ENCODE measurements at places on chromosomes 6 and 20. TPM values are rescaled to one million over a fixed set of nuclear protein-coding genes. Genes with fewer than 3 reads are reported as not detected.
A peak's percentile ranks its signal among the peaks of the same experiment; 100 is the strongest.

CCN5 gene
- 0.37 TPM for polyA plus RNA-seq

DNA sequence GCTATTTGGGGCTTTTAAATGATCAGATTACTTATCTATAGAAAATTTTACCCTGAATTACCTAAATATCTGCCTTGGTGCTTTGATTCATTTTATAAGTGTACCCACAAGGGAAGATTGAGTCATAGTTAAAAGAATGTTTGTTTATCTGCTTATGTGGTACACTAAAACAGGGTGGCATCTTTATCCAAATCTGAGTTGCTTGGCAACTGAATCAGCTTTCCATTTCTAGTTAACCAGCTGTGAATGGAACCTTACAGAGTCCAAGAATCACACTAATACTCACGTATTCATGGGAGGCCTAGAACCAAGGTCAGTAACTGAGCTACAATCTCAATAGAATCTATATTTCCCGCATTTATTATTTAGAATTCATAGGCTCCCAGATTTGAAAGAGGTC, 44.0 kb upstream of the CAP2 start:
- DNase-seq: no peak

- DNase-seq: no peak
Measured at GRCh38 chr6:116426551-116426950, 34.6 kb upstream of the CALHM6 start.

DNA sequence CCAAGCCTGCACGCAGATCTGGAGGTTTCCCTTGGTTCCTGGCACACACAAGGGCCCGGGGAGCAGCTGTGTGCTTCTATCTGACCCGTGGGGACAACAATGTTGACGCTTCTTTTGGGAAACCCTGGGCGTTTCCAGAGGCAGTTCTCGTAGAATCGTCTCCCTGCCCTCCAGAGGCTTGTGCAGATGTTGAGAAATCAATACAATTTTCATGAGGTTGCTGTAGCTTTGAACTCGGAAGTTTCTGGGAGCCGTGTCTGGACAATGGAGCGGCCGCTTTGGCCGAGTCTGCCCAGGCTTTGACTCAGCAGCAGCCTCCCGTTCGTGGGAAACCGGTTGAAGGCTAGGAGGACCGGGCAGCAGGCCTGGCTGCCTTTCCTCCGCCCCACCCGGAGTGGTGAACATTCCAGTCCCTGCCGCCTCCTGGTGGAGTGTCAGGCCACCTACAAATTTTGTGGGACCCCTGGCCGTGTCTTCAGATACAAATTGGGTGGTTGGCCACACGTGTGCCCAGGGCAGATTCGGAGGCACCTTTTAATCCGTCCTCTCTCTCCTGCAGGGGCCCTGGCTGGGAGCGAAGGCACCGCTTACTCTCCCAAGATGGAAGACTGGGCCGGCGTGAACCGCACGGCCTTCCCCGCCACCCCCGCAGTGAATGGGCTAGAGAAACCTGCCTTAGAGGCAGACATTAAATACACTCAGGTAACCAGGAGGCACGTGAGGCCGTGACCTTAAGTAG, 2.7 kb downstream of the PAX1 start:
- no peak for DNase-seq

ADGRG6 gene
- polyA plus RNA-seq: 11.7 TPM

CAGE1 gene
- polyA plus RNA-seq: not detected

PLCB4 gene
- polyA plus RNA-seq: 18.6 TPM

GRCh38 chr6:43274916-43275597, 23.0 kb upstream of the SLC22A7 start:
- DNase-seq: no peak

SIRPB2 gene
- polyA plus RNA-seq: not detected

NKX2-2 gene
- not detected for polyA plus RNA-seq

KHDRBS2 gene
- polyA plus RNA-seq: not detected

MYBL2 gene
- polyA plus RNA-seq: 1.7 TPM

DNA sequence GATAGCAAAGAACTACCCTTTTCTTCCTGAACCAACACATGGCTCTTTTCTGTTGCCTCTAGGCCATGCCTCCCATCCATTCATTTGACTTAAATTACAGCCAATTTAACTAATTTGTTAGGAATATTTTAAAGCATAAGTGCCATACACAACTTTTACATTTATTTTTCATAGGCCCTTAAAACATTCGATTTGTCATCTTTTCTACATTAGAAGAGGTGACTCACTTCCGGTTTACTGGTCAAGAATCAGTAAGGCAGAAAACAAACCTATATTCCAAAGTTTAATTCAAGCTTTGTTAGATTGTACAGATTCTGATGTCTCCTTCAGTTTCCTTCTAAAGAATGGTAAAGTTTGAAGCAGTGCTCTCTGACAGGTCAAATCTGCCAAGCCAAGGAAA, 344.3 kb downstream of the SAMD5 start:
- DNase-seq: no peak

- DNase-seq: no peak
Measured at GRCh38 chr20:18009116-18009515, 40.3 kb downstream of the MGME1 start.

TUBE1 gene
- polyA plus RNA-seq: 14.7 TPM

ENPP5 gene
- not detected for polyA plus RNA-seq

DNA sequence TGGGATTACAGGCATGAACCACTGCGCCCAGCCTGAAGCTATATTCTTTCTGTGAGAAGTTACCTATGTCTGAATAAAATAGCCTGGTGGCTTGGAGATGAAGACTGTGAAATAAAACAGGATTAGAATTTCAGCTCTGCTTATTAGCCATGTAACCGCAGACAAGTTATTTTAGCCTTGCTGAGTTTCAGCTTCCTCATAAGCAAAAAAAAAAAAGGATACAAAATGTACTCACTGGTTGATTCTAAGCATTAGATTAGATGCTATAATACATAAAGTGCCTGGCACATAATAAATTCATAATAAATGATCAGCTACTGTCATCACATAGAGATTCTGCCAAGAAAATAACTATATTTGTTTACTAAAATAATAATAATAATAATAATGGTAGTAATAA, 98.8 kb downstream of the EPB41L2 start:
- DNase-seq: no peak

DNA sequence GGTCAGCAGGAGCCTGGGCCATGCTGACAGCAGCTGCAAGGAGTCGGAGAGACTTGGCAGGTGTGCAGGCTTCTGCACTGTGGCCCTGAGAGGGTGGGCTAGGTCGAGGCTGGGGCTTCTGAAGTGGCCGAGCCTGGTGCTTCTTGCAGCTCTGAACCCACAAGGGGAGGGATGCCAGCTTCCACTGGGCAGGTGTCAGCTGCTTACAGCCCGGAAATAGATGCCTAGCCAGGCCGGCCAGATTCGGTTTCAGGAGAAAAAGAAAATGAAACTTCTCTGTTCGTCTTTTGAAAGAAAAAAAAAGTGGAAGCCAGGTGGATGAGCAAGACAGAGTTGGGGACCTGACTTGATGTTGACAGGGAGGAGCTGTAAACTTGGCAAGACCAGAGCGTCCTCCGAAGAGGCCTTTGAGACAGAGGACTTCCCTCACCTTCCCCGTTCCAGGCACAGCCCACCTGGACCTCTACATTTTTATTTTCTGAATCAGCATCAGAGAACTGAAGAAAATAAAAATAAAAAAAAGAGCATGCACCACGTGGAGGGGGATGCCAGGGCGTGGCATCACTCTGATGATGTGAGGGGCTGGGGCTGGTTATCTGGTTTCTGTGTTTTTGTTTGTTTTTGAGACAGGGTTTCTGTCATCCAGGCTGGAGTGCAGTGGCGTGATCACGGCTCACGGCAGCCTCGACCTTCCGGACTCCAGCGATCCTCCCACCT, at the start of gene ZBP1:
Gene ZBP1, minus strand, starts transcription at position 153 of the 717 bp plus-strand sequence. Its CDS starts 131 bp downstream, at position 22.
- no peak for DNase-seq

AKAP12 gene
- polyA plus RNA-seq: 62.0 TPM

DNA sequence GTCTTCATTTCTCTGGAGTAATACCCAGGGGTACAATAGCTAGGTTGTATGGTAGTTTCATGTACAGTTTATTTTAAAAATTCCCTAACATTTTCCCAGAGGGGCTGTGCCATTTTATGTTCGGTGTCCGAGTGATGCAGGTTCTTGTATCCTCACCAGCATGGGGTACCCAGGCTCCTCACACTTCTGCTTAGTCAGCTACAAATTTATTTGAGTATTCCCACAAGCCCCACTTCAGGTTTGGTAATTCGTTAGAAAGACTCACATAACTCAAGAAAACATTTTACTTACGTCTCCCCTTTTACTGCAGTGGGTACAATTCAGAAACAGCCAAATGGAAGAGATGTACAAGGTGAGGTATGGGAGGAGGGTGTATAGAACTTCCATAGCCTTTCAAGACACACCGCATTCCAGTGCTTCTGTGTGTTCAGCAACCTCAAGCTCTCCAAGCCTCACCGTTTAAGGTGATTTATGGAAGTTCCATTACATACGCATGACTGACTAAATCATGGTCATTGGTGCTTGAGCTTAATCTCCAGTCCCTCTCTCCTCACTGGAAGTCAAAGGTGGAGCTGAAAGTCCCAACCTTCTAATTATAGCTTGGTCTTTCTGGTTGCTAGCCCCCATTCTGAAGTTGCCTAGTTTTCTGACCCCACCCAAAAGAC, 18.1 kb downstream of the RIPK1 start:
- no peak for DNase-seq

LHFPL5 gene
- not detected for polyA plus RNA-seq

DNA sequence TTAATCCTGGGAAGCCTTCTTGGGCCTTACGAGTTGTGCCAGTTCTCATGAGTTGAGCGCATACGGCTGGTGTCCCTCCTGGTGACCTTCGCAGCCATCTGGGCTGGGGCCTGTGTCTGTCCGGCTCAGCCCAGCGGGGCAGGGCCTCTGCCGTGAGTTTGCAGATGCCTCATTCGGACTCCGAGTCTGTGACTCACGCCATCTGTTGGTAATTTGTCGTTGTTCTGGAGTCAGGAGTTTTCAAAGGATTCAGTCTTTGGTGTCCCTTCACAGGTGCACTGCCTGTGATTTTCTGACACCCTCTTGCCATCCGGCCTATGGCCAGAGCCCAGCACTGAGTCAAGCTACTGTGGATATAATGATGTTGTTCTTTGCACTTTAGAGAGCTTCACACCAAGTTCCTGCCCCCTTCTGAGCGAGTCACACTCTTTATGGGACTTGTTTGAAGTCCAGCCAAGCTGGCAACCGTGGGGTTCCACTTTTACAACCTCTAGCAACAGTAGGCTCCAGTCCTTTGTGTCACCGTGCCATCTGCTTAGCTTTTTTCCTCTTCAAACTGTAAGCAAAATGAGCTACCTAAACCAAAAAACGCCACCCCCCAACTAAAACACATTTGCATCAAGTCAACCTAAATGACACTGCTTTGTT, 175.6 kb downstream of the AIG1 start:
- DNase-seq: no peak

DNA sequence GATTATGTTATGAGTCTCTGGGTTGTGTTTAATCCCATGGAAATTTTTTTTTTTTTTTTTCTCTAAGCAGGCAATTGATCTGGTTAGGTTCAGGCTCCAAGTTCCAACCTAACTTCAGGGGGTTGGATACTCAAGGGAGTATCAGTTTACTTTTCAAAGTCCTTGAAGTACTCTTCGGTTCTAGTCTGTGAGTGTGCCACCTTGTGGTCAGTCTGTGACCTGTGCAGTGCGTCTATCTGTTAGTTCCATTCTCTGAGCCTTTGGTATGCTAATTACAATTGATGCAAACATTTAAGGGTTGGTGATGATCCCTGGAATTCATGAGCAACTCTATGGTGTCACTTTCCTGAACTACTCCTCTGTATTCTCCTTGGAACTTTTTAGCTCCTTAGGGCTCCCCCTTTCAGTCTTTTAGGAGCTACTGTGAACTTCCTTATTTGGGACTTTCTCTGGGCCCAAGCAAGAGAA, 342.0 kb downstream of the SOX4 start:
- DNase-seq: no peak

DNA sequence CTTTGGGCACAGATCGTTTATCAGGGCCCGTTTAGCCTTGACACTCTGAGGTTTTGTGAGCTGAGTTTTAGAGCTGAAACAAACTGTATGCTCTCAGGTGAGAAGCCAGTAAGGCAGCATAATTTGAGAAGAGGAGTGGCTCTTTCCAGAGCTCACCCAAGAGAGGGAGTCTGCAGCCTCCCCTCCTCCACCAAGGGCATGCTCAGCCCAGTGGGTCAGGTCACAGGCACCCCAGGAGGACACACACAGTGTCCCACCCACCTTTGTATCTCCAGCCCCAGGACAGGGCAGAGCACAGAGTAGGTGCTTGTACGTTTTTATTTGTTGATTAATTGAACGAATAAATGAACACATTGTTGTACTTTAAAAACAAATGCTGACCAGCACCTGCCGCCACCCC, 3.4 kb downstream of the TSPO2 start:
- DNase-seq: no peak

- no peak for DNase-seq
Measured at GRCh38 chr6:38370653-38371601, 268.8 kb downstream of the BTBD9 start.

HAO1 gene
- polyA plus RNA-seq: not detected

GCNT2 gene
- polyA plus RNA-seq: 1.6 TPM

- DNase-seq: no peak
Measured at GRCh38 chr20:60960500-60960899, 291.6 kb upstream of the CDH4 start.

GRCh38 chr6:36387440-36388303, at the start of gene ETV7:
TSS of gene ETV7 (minus strand) at chr6:36387669. CDS start at chr6:36387541, 128 bp downstream.
- DNase-seq: no peak

- peak; percentile 24 for DNase-seq
Measured at GRCh38 chr6:55636406-55637102, 57.6 kb upstream of the HMGCLL1 start.

- no peak for DNase-seq
Measured at GRCh38 chr20:39268491-39268951, 306.4 kb downstream of the DHX35 start.

GPSM3 gene
- polyA plus RNA-seq: 6.0 TPM

DNA sequence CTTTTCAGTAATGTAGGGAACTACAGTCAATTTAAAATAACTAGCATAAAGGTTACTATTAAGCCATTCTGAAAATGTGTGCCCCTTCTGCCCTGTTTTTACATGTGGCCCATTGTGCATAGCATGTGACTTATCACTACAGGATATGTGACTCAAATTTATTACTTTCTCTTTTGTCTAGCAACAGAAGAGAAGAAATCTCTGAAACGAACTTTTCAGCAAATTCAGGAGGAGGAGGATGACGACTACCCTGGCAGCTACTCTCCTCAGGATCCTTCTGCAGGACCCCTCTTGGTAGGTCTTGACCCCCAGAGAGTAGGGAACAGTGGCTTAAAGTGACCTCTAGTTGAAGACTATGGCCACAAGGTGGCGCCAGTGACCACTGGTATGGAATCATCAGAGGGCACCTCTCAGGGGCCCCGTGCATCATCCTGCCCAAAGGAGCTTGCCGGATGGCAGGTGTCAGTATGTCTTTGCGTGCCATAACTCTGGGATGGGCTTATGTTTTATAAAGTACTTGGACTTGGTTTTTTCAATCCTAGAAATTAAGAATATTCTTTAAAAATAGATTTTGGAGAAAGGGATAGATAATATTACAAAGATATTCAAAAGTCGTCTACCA, 23.9 kb downstream of the RPRD1B start:
- no peak for DNase-seq

- DNase-seq: no peak
Measured at GRCh38 chr20:17315407-17316231, 88.8 kb downstream of the PCSK2 start.

C20orf144 gene
- 0.14 TPM for polyA plus RNA-seq

GRCh38 chr6:136409597-136409996, 120.0 kb upstream of the BCLAF1 start:
- DNase-seq: no peak

ASCC3 gene
- polyA plus RNA-seq: 56.0 TPM

Data from AG04450 (cell line).